Activated CD8-positive, alpha-beta T cell treated with anti-CD3 and anti-CD28 coated beads, Interleukin-2, amount 10 ng/mL, durations not matched to agents 7 days and 5 days (primary cell): ENCODE measurements at places on chromosomes 3 and 15.
A peak's percentile ranks its signal among the peaks of the same experiment; 100 is the strongest.

GRCh38 chr3:24160424-24161095 lies 215.5 kb downstream of the NR1D2 start:
- H3K27ac ChIP-seq = no peak overlapping the region
- H3K4me1 ChIP-seq = peaks cover 3% of the 10 kb centered on the region
- no peaks in the 10 kb centered on the region for H3K27me3 ChIP-seq
- no peak overlapping the region for H3K4me3 ChIP-seq
- DNase-seq = no peak

DNA sequence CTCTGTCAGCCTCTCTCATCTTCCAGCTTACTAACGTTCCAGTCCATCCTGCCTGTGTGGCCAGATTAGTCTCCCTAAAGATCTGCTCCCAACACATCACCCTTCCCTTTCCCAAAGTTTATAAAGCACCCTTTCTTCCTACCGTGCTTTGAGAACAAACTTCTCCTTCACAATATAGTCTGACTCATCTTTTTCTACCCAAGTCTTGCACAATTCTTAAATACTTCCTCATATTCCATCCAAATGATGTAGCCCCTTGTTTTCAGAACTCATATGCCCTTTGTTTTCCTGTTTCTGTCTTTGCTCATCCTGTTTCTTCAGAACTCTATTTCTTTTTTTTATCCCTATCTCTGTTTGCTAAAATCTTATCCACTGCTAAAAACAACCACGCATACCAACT lies 326.8 kb downstream of the MFSD1 start:
- no peaks in the 10 kb centered on the region for H3K36me3 ChIP-seq
- H3K27me3 ChIP-seq = no peaks in the 10 kb centered on the region
- DNase-seq = no peak
- no peak overlapping the region for H3K27ac ChIP-seq
- no peak overlapping the region for H3K4me3 ChIP-seq
- H3K4me1 ChIP-seq = no peaks in the 10 kb centered on the region

GRCh38 chr15:51736751-51737521 lies 519 bp downstream of the LYSMD2 start:
- peak; percentile 72 for DNase-seq
- H3K4me3 ChIP-seq = peak overlapping the region; percentile 82
- peak overlapping the region; percentile 86 for H3K27ac ChIP-seq
- H3K27me3 ChIP-seq = no peaks in the 10 kb centered on the region

DNA sequence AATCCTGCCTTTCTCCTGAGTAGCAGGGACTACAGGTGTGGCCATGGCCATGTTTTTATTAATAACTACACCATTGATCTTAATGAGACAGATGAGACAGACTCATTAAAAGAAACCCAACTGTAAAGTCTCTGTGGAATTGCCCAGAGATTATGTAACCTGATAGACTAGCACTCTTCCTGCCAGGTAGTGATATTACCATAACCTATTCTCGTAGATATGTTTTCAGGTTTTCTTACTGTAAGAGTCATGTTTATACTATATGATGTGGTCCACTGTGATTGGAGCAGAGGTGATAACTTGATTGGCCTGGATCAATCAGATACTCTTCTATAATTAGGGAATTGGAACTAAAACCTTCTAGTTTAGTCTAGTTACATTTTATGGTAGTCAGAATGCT lies 93.7 kb downstream of the NFKBIZ start:
- H3K4me1 ChIP-seq = peaks cover 19% of the 10 kb centered on the region
- no peak overlapping the region for H3K27ac ChIP-seq
- H3K27me3 ChIP-seq = no peaks in the 10 kb centered on the region
- no peak overlapping the region for H3K4me3 ChIP-seq
- H3K36me3 ChIP-seq = no peaks in the 10 kb centered on the region

DNA sequence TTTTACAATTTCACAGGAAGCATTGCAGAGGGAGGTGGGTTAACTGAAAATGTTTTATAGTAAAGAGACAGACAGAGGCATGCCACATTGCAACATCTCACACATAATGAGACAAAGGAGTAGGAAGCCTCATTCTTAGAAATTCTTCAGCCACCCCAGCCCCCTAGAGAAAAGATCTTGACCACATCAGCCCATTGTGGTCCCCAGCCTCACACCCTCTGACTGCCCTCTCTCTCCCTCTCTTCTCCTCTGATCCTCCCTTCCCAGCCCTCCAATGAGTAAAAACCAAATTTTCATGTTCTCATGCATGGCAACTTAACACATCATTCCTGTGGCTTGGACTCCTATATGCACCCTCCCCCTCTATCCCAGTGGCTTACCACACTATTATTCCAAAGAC lies 174.1 kb downstream of the UACA start:
- H3K4me1 ChIP-seq = peaks cover 22% of the 10 kb centered on the region
- H3K36me3 ChIP-seq = peaks cover 4% of the 10 kb centered on the region
- peaks cover 24% of the 10 kb centered on the region for H3K27me3 ChIP-seq
- no peak overlapping the region for H3K27ac ChIP-seq

GRCh38 chr3:72724070-72724469 lies 124.2 kb downstream of the SHQ1 start:
- no peaks in the 10 kb centered on the region for H3K36me3 ChIP-seq
- DNase-seq = no peak
- H3K27me3 ChIP-seq = no peaks in the 10 kb centered on the region
- H3K4me3 ChIP-seq = no peak overlapping the region

GRCh38 chr3:110928016-110928662 lies 143.5 kb upstream of the NECTIN3 start:
- H3K27me3 ChIP-seq = peaks cover 13% of the 10 kb centered on the region
- H3K4me1 ChIP-seq = no peaks in the 10 kb centered on the region
- H3K36me3 ChIP-seq = no peaks in the 10 kb centered on the region
- no peak overlapping the region for H3K4me3 ChIP-seq
- DNase-seq = no peak

- H3K27ac ChIP-seq = no peak overlapping the region
- no peaks in the 10 kb centered on the region for H3K4me1 ChIP-seq
- no peaks in the 10 kb centered on the region for H3K27me3 ChIP-seq
Observed at GRCh38 chr15:56337084-56337725, 28.0 kb upstream of the TEX9 start.

- peak overlapping the region; percentile 8 for H3K27ac ChIP-seq
- no peak overlapping the region for H3K4me3 ChIP-seq
- no peak for DNase-seq
- peaks cover 48% of the 10 kb centered on the region for H3K4me1 ChIP-seq
- peaks cover 31% of the 10 kb centered on the region for H3K36me3 ChIP-seq
Observed at GRCh38 chr3:177110895-177111294, 86.4 kb downstream of the TBL1XR1 start.

GRCh38 chr15:90231028-90232017 lies 2.4 kb downstream of the CIB1 start:
- H3K4me3 ChIP-seq = peak overlapping the region; percentile 92
- peak overlapping the region; percentile 93 for H3K27ac ChIP-seq
- peaks cover 36% of the 10 kb centered on the region for H3K36me3 ChIP-seq
- DNase-seq = peak; percentile 89

DNA sequence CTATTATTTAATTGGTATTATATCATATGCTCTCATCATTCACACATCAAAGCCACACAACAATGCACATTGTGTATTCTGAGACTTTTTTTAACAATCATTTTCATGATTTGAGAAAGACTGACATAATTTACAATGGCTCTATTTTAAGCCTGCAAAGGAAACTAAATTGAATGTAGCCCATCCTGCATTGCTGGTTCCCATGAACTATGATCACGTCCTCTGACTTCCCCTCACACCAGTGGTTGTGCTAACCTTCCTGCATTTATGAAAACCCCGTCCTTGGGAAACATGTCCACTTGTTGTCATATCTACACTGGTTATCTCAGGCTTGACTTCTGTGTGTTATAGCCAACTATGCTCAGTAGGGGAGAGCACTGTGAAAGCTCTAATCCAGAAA lies 546.2 kb downstream of the MECOM start:
- no peaks in the 10 kb centered on the region for H3K36me3 ChIP-seq
- H3K4me1 ChIP-seq = no peaks in the 10 kb centered on the region
- no peaks in the 10 kb centered on the region for H3K27me3 ChIP-seq
- no peak for DNase-seq
- H3K4me3 ChIP-seq = no peak overlapping the region

DNA sequence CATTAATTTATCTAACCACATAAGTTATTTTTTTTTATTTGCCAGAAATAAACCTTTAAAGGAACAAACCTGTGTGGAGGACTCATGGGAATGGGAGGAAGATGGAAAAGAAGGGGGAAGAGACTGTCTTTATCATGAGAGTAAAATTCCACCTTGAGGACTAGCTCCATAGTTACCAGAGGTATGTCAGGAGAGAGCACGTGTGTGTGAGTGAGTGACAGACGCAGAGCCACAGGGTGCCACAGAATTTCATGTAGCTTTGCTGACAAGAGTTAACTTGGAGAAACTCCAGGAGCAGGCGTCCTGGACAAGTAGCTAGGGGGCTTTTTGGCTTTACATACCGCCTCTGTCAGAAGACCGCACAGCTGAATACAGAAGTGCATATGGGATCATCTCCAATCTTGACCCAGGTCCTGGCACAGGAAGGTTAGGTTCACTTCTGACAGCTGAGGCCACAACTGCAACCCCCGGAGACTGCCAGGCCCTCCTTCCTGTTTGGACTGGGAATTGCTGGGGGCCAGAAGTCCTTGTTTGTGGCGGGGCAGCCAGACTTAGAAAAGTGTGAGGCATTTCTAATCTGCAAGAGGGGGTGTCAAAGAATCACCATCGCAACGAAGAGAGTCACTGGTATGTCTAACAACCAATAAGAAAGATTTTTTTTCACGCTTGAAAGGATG lies 197.8 kb upstream of the TPM1 start:
- H3K27me3 ChIP-seq = peaks cover 7% of the 10 kb centered on the region
- no peak for DNase-seq
- H3K4me1 ChIP-seq = no peaks in the 10 kb centered on the region
- H3K36me3 ChIP-seq = no peaks in the 10 kb centered on the region

DNA sequence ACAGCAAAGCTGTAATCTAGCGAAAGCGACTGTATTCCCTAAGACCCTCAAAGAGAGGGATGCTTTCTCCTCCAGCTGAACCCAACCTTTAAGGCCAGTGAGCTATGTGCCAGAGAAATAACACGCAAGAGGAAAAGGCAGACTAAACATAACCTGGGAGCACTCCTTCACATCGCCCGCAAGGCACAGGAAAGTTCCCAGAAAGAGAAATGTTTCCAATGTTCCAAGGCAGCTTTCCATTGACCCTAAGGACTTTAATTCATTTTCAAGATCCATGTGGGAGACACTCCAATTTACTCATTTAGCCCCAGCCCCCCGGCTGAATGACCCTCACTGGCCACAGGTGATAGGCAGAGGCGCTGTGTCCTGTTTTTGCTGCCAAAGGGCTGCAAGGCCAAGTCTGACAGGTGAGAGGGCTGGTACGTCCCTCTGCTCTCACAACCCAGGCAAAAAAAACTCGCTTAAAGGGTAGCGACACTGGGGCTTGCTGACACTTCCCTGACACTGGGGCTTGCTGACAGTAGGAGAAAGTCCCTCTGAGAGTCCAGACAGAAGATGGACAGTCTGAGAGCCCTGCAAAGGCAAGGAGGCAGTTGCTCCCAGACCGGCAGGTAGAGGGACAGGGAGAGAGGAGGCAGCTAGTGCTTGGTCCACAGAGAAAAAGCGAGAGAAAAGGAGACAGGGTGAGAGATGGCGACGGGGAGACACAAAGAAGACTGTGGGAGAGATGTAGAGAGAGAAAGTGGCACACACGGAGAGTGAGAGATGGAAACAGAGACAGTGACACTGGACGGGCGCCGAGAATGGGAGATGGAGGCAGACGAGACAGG lies 702 bp downstream of the ARHGEF3 start:
- H3K36me3 ChIP-seq = peaks cover 41% of the 10 kb centered on the region
- DNase-seq = peak; percentile 53
- peaks cover 36% of the 10 kb centered on the region for H3K4me1 ChIP-seq

GRCh38 chr3:142857056-142857455 lies 31.8 kb downstream of the PCOLCE2 start:
- H3K27me3 ChIP-seq = peaks cover 14% of the 10 kb centered on the region
- no peaks in the 10 kb centered on the region for H3K36me3 ChIP-seq
- no peaks in the 10 kb centered on the region for H3K4me1 ChIP-seq
- DNase-seq = no peak
- no peak overlapping the region for H3K4me3 ChIP-seq
- no peak overlapping the region for H3K27ac ChIP-seq

GRCh38 chr15:67992834-67993233 lies 61.3 kb upstream of the PIAS1 start:
- no peak for DNase-seq
- H3K4me3 ChIP-seq = no peak overlapping the region
- no peaks in the 10 kb centered on the region for H3K36me3 ChIP-seq
- no peaks in the 10 kb centered on the region for H3K4me1 ChIP-seq

- no peak overlapping the region for H3K4me3 ChIP-seq
- H3K4me1 ChIP-seq = no peaks in the 10 kb centered on the region
- DNase-seq = no peak
- peaks cover 30% of the 10 kb centered on the region for H3K27me3 ChIP-seq
- no peaks in the 10 kb centered on the region for H3K36me3 ChIP-seq
Observed at GRCh38 chr15:71390096-71390495, 274.8 kb downstream of the THSD4 start.

DNA sequence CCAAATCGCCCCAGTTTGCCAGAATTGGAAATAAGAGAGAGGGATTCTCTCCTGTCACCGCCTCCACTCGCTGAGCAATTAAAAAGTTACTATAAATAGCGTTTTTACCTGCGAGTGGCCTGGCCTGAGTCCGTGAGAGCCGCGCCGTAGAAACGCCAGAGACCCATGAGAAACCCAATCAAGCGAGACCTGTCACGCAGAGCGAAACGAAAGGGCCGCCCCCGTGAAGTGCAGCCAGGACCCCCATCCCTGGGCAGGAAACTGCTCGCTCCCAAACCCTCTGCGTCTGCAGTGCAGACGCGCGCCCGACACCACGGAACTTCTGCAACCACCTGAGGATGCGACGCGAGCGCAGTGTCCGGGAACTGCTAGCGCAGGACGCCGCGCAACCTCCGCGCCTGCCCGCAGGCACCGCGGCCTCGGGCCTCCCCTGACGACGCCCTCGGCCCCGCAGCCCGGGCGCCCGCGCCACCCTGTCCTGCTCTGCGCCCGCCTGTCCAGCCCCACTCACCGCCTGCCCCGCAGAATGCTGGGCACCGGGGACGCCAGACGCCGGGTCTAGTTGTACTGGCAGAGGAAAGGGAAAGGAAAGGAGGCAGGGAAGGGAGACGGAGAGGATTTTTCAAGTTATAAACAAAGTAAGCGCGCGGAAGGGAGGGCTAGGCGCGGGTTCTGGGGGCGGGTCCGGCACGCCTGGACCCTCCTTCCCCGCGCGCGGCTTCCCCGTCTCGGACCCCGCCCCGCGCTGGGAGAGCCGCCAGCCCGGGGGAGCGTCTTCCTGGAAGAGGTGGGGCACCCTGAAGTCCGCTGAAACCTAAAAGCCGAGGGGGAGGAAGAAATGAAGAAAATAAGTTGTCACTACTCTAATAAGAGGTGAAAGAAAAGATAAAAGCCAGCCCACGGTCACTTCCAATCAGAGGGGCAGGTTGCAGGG lies at the start of gene PLSCR4:
PLSCR4 (minus strand) TSS at position 657 of the 934 bp plus-strand sequence. CDS start 29,034 bp downstream, outside the sequence.
- peak within 1 kb of the TSS; percentile 71 for H3K4me3 ChIP-seq
- H3K4me1 ChIP-seq = peaks cover 4% of the 10 kb centered on the region
- peak; percentile 33 for DNase-seq
- H3K36me3 ChIP-seq = no peaks in the 10 kb centered on the region

GRCh38 chr3:123449102-123449996 lies 459 bp upstream of the ADCY5 start:
- H3K36me3 ChIP-seq = no peaks in the 10 kb centered on the region
- no peak overlapping the region for H3K27ac ChIP-seq
- no peak overlapping the region for H3K4me3 ChIP-seq
- no peak for DNase-seq
- no peaks in the 10 kb centered on the region for H3K4me1 ChIP-seq

GRCh38 chr15:60648928-60649679 lies 170.2 kb upstream of the ICE2 start:
- H3K27me3 ChIP-seq = no peaks in the 10 kb centered on the region
- H3K27ac ChIP-seq = peak overlapping the region; percentile 74
- DNase-seq = no peak
- peak overlapping the region; percentile 70 for H3K4me3 ChIP-seq
